CMK (cell line): ENCODE measurements at places on chromosomes 12 and 14.

- DNase-seq = no peak
These were observed 52.9 kb downstream of the STAB2 start for GRCh38 chr12:103639983-103640382.

GRCh38 chr14:102928412-102929240 lies 6.2 kb downstream of the AMN start:
- DNase-seq = no peak

DNA sequence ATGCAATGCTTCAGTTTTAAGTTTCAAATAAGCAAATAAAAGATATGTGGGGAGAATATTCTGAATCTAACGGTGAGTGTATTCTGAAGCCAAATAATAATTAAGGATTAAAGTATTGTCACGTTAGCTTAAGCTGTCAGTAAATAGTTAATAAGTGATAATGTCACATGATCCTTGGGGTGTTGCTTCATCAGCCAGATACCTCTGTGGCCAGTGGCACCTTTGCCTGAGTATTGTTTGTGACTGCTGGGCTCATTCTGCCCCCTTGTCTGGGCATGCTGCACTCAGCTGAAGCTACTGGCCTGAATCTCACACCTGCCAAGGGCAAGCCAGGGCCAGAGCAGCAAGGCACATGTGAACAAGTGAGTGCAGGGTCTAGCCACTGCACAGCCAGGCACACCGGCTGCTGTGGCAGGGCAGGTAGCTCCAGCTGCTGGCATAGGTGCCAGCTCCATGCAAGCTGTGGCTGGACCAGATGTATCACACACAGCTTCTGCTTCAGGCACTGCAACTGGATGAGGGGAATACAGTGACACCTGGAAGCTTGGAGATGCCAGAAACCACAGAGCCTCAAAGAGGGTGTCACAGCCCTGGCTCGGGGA lies 739.7 kb downstream of the SLC6A15 start:
- no peak for DNase-seq

GRCh38 chr12:115810122-115810901 lies 467.2 kb downstream of the MED13L start:
- no peak for DNase-seq

- DNase-seq = peak; percentile 12
These were observed 8.5 kb upstream of the ASCL1 start for GRCh38 chr12:102948941-102949352.

- DNase-seq = no peak
These were observed 65.9 kb downstream of the KCNA1 start for GRCh38 chr12:4975574-4975973.

DNA sequence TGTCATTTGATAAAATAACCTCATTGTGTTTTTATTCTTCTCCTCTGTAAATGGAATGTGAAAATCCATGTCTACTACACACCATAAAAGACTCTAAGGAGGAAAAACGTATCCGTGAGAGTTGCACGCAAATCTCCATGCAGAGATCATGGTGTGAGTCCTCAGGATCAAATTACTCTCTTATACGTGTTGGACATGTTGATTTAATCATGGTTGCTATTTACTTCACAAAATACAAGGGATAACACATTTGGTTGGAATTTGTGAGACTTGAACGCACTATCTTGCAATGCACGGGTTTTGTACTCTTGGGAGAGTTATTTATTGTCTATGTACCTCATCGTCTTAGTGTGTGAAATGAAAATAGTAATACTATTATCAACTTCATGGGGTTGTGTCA lies 128.0 kb upstream of the RASSF8 start:
- no peak for DNase-seq

DNA sequence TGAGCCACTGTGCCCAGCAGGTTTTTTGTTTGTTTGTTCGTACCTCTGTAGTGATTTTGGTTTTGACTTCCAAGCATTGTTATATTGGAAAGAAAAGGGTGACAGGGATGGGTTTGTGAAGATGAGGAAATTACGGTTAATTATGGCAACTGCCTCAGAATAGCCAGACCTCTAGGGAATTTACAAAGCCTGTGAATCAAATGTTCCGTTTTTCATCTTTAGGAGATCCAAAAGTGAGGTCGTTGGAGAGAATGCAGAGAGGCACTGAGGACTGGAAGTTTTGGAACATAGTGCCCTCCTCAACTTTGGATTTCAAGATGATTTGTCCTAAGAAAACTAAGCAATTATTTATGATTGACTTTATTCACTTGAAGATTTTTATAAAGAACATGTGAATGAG lies 54.5 kb upstream of the EVL start:
- no peak for DNase-seq

- DNase-seq = no peak
These were observed 218.8 kb upstream of the RGS6 start for GRCh38 chr14:71713451-71713850.

GRCh38 chr14:63562405-63562804 lies 19.2 kb upstream of the PPP2R5E start:
- DNase-seq = no peak

DNA sequence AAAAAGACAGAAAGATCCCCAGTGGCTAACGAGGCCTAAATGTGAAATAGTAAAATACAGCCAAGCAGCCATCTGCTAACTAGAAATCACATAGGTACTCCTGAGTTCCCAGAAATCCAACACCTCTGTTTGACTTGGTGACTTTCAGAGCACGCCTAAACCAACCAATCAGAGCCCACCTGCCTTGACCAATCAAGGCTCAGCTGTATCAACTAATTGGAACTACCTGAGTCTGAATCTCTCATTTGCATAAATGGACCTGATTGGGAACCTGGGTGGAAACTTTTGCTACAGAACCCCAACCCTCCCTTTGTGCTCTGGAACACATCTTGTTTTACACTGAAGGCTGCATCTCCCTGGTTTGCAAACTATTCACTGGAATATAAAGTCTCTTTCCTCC lies 5.1 kb upstream of the TCL1B start:
- DNase-seq = no peak

- DNase-seq = no peak
These were observed 64.4 kb downstream of the TTLL5 start for GRCh38 chr14:75725481-75725880.

- DNase-seq = peak; percentile 95
These were observed 604 bp downstream of the ZNF384 start for GRCh38 chr12:6688543-6688998.

DNA sequence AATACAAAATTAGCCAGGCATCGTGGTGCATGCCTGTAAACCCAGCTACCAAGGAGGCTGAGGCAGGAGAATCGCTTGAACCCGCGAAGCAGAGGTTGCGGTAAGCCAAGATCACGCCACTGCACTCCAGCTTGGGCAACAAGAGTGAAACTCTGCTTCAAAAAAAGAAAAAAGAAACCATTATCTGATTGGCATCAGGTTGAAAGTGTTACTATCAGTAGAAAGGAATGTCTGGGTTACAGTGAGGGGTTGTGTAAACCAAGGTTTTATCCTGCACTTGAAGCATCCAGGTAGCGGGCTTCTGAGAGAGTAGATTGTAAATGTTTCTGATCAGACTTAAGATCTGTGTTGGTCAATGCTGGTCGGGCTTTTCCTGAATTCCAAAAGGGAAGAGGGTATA lies 14.1 kb upstream of the OXA1L start:
- DNase-seq = no peak

DNA sequence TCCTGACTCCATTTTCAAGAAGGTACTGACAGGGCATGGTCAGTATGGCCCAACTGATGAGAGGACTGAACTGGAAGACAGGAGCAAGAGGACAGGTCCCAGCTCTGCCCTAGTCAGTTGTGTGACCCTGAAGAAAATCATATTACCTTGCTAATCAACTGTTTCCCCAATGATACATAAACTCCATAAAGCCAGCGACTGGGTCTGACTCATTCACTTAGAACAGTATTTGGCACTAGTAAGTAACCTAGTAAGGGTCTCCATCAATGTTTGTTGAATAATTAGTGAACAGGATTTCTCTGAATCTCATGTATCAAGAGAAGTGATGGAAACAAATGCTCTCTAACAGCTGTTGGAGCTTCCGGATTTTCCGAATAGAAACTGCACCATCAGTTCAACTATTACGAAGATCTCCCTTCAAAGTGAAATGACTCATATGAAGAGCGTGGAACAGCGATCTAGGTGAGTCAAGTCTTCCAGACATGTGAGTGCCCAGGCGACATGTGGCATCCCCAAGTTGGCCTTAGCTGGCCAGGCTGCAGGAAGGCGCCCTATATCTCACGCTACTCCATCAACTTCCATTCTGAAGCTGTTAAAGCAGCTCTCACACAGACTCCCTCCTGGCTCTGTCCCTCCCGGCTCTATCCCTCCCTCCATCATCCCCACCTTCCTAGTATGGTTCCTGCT lies 94.5 kb downstream of the TTC7B start:
- DNase-seq = no peak

GRCh38 chr14:63205866-63206265 lies 1.6 kb downstream of the RHOJ start:
- DNase-seq = no peak

GRCh38 chr12:47838286-47838931 lies 18.7 kb upstream of the HDAC7 start:
- DNase-seq = no peak

GRCh38 chr14:104118006-104118844 lies 20.2 kb upstream of the KIF26A start:
- DNase-seq = no peak

- no peak for DNase-seq
These were observed 2.7 kb downstream of the APPL2 start for GRCh38 chr12:105233041-105233905.

DNA sequence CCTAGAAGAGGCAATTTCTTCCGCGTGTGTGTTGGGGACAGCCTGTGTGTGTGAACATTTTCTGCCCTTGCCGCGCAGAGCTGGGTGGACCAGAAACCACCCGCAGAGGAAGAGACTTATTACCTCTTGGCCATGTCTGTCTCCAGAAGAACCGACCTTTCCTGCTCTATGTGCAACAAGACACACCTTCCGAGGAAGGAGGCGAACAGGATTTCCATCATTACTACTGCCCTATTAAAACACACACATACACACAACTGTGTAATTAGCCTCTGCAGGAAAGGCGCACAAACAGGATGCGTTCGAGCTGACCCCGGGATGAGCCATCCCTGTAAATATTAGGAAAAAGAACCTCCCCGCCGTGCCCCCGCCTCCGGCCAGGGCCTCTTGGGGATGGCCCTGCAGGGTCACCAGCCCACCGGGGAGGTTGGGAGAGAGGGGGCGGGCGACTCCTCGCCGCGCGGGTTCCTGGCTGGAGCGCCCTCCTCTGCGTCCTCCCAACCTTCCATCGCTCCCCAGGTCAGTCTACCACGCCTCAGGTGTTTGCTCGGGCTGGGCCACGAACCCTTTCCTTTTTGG lies 484 bp upstream of the PRKCH start:
- no peak for DNase-seq

- DNase-seq = no peak
These were observed 135.9 kb downstream of the PAH start for GRCh38 chr12:102781117-102781516.

DNA sequence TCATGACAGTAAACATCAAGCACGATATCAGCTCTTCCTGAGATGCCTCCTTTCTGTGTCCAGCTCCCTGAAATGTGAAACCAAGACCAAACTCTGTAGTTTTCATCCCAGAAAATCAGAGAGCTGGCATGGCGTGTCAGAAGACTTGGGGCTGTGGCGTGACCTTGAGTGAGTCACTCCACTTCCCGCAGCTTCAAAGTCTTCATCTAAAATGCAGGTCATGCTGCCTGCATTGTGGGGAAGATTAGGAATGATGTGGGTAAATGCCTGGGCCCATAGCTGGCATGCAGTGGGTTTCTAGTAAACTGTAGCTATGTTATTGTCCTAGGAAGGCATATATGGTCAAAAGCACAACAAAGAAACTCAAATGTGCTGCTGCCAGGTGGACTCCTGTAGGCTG lies 28.8 kb downstream of the OAS2 start:
- DNase-seq = no peak

DNA sequence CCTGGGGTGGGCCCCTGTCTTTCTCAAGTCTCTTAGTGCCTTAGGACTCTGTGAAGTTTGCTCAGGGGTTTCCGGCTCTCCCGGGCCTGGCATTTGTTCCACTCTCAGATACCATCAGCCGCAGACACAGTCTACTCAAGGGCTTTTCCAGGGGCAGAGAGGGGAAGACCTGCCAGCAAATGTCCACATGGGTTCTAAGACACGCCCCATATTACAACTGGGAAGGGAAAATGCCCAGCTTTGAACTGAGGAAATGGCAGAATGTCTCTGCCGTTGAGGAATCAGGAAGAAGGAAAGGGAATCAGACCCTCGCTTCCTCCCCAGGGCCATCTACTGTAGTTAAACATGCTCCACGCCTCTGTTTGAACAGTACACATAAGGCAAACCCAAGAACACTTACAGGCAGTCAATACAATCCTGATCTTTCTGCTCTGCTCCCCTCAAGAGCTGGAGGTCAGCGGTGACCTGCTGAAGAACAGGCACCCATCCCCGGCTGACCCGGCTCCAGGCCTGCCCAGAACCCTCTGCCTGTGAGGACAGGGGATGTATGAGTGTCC lies 7.9 kb downstream of the CCDC85C start:
- DNase-seq = no peak

- no peak for DNase-seq
These were observed 96.6 kb downstream of the NKX2-1 start for GRCh38 chr14:36423430-36423829.

- DNase-seq = no peak
These were observed 118.7 kb downstream of the BRMS1L start for GRCh38 chr14:35944847-35945246.

DNA sequence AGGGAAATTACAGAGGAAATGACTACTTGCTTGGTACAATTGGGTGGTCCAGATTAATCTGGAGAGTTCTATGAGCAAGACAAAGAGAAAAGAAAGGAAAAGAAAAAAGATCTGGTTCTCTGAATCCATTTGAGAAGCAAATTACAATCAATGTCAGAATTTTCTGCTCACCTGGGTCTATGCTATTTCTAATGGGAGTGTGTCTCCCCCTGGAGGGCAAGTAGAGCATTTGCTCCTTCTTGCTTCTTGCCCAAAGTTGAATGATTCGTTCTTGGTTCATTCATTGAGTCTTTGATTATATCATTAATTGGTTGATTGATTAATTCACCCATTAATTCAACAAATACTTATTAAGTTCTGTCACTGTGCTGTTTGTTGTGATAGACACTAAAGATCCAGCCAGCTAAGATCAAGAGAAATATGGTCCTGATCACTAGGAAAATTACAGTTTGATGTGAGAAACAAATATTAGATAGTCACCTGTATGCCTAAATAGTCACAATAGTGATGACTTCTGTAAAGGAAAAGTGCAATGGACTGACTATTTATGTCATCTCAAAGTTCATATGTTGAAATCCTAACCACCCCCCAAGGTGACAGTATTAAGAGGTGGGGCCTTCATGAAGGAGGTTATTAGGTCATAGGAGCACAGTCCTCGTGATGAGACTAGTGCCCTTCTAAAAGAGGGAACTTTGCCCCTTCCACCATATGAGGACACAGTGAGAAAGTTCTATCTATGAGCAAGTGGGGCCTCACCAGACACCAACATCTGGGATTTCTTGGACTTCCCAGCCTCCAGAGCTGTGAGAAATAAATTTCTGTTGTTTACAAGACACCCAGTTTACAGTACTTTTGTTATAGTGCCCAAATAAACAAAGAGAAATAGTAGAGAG lies 8.0 kb upstream of the ASB8 start:
- DNase-seq = no peak

- DNase-seq = no peak
These were observed 52.5 kb upstream of the GCH1 start for GRCh38 chr14:54955143-54955542.

- no peak for DNase-seq
These were observed 48.4 kb downstream of the GTF2A1 start for GRCh38 chr14:81172353-81172752.
